ENCODE measurements at places on chromosomes 3 and 15.

GRCh38 chr15:82197733-82198594 lies 64.6 kb downstream of the EFL1 start:
- DNase-seq = peak; percentile 3

DNA sequence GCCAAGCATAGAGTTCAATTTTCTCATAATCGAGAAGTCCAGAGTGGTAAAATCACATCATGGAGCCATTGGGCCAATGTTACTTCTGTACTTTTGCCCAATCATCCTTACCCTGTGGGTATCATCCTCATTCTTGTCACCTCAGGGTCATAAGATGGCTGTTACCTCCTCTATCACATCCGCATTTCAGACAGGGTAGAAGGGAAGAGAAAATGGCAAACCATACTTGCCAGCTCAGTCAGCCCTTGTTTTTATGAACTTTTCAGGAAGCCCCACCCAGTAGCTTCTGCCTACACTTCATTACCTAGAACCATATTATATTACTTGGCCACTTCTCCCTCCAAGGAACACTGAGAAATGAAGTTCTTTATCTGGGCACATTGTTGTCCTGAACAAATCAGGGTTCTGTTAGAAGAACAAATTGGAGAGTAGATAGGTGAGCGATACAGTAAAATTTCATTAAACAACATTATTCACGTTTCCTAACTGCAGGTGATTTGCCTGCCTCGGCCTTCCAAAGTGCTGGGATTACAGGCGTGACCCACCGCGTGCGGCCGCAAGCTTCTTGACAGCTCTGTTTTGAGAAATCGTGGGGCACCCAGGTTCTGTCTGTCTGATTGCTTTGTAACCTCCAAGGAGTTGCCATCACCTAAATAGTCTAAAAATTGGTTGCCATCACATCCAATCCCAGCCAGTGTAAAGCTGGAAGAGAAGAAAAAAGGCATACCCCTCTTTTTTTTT lies 34.5 kb upstream of the RPN1 start:
- DNase-seq = no peak

GRCh38 chr3:194689493-194689944 lies 3.8 kb downstream of the FAM43A start:
- no peak for DNase-seq

DNA sequence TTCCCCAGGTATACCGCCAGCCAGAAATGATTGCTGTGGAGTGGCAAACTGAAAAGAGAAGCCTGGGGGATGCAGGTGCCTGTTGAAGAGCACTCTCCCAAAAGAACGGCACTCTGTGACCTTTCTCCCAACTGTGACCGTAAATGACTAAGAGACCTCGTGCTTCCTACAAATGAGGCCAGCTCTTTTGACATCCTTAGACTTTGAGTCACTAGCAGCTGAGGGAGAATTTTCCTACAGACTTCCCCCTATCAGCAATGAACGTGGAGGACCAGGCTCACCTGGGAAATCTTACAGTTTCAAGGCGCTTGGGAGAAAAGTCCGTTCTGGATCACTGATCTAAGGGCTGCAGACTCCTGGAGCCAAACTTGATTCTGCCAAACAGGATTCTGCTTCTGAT lies 8.6 kb downstream of the AQP9 start:
- DNase-seq = no peak

GRCh38 chr3:11230832-11231231 lies 41.4 kb upstream of the ATG7 start:
- DNase-seq = no peak

- DNase-seq = peak; percentile 85
Observed at GRCh38 chr15:75720787-75721479, 8.3 kb upstream of the CSPG4 start.

- no peak for DNase-seq
Observed at GRCh38 chr3:1442271-1442670, 349.4 kb downstream of the CNTN6 start.

DNA sequence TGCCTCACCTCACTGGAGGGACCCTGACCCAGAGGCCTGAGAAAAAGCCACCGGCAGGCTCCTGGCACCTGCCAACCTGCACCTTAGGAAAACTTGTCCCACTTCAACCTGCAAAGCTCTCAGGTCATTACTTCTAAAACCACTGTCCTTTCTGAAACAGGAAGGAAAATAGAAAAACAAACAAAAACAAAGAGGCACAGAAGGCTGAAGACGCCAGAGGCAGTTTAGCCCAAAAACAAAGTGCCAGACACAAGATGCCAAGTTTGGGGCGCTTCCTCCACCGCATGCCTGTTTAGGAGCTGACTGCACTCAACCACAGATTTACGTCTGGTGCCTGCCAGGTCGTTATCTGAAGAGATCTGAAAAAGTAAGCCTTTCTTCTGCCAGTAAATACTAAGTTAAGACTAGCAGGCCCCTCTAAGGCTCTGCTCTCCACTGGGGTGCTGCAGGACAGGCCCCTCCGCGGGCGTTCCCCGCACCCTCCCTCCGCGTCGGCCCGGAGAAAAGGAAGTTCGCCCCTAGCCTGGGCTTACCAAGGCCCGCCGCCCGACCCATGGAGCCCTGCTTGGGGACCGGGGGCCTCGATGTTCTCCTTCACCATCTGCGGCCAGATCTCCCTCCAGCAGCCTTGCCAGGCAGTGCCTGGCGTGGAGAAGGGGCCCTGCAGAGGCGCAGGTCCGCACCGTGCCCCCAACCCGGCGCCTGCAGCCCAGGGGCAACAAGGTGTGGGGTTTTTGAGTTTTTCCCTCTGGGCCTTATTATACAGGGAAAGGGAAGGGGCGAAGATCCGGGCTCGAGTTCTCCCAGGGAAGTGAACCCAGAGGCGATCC lies 1.3 kb downstream of the GOLGA8A start:
- no peak for DNase-seq

- DNase-seq = no peak
Observed at GRCh38 chr3:81753416-81754027, 7.9 kb downstream of the GBE1 start.

DNA sequence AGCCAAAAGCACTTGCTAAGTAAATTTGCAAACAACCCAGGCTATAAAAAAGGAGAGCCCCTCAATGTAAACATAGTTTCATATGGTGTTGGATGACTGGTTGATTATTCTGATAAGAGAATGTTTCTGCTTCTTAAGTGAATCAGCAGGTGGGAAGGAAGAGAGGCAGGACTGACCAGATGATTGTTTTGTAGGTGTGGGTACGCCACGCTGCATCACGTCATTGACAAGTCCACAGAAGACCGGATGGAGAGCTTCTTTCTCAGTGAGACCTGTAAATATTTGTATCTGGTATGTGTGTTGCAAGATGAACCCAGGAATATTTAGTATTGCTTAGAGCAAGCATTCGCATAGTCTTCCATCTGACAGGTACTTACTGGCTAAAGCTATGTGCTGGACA lies 23.4 kb downstream of the EDEM1 start:
- DNase-seq = no peak

GRCh38 chr3:103965764-103966163 lies 1400.9 kb upstream of the ALCAM start:
- DNase-seq = no peak

DNA sequence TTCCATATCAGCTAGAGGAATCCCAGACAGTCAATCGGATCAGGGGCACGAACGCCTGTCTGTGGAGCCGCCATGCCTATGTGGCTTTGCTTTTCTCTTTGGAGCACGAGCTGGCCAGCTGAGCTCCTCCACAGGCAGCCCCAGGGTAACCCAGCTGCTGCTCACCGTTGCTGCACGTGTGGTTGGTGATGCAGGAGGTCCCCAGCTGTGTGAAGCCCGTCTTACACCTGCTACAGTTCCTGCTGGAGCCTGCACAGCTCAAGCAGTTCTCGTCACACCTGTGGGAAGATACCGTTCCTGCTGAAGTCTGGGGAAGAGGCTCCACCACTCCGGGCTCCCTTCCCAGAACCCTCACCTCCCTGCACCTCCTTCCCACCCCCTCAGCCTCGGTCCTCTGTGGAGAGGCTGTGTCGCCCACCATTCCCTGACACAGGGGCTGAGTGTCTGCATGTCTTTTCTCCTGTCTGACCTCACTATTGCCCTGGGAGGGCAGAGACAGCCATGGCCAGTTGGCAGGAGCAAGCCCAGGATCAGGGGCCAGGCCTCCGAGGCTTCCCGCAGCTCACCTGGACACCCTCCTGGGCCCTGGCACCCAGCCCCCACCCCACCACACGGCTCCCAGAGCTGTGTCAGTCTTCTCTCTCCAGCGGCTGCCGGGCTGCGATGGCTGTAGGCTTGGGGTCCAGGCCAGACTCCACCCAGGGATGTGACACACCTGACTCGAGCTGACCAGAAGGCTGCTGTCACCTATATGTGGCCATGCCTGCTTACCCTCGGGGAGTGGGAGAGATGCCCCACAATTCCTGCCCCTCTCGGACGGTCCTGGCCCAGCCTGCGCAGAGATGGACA lies 12.2 kb upstream of the SNRPA1 start:
- peak; percentile 68 for DNase-seq

- no peak for DNase-seq
Observed at GRCh38 chr3:100810671-100811070, 101.4 kb downstream of the TFG start.

- no peak for DNase-seq
Observed at GRCh38 chr3:169914321-169914720, 2.9 kb downstream of the SAMD7 start.

- no peak for DNase-seq
Observed at GRCh38 chr3:73604451-73604850, 20.3 kb downstream of the PDZRN3 start.

DNA sequence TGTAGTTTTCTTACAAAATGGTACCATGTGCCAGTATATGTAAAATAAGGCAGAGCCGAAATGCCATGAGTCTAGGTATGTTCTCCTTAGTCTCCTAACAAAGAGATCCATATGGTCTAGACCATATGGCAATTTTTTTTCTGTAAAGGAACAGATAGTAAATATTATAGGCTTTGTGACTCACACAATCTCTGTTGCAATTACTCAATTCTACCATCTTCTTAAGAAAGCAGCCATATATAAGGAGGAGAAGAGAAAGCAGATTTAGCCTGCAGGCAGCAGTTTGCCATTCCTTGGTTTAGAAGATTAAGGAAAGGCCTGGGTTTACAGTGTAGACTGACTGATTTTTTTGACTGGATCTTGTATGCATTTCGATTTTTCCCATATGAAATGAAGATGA lies 16.3 kb upstream of the BBX start:
- no peak for DNase-seq

DNA sequence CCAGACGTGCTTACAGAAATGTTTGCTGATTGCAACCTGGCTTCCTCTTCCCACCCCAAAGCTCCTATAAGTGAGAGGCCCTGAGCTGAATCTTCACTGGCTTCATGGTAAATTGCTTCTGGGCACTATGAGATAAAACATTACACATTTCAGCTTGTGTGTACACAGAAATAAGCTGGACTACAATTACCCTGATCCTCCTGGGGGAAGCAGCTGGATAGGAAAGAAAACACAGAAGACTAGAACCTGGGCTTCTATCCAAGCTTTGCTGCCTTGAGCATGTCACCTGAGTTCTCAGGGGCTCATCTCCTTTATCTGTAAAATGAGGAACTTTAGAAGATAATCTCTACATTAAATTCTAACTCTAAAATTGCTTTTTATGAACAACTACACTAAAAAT lies 40.3 kb downstream of the THBS1 start:
- peak; percentile 43 for DNase-seq

- no peak for DNase-seq
Observed at GRCh38 chr3:64392001-64392400, 166.7 kb upstream of the PRICKLE2 start.

DNA sequence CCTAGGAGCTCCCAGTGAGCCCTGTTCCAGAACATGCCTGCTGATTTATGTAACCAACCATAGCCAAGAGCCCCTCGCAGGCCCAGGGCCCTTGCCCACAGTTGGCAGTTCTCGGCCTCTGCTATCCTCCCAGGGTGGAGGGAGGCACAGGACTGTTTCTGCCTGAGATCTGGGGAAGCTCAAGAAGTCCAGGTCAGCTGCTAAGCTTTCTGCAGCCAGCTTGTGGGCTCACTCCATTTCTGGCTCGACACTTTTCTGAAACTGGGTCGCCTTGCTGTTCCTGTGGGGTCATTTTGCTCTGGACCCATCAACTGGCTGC lies 72.5 kb upstream of the HERC1 start:
- no peak for DNase-seq

- DNase-seq = no peak
Observed at GRCh38 chr3:37787153-37787867, 74.4 kb upstream of the CTDSPL start.

GRCh38 chr3:22361521-22361920 lies 610.5 kb upstream of the ZNF385D start:
- no peak for DNase-seq

DNA sequence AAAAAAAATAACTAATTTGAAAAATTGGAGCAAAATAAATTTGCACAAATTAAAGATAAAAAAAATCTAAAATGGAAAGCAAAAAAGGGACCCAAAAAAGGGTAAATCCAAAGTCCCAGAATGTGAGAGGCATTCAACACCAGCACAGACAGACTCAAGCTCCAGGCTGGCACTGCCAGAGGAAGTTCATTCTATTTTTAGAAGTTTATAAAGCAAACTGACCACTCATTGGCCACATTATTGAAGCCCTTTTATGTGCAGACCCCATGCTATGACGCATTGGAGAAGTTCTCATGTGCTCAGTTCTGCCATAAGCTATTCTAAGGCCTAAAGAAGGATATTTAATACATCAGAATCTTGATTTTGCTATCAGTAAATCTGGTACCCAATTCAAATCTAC lies 17.6 kb upstream of the BOC start:
- no peak for DNase-seq

GRCh38 chr15:25185791-25186190 lies 231.0 kb downstream of the SNRPN start:
- no peak for DNase-seq

DNA sequence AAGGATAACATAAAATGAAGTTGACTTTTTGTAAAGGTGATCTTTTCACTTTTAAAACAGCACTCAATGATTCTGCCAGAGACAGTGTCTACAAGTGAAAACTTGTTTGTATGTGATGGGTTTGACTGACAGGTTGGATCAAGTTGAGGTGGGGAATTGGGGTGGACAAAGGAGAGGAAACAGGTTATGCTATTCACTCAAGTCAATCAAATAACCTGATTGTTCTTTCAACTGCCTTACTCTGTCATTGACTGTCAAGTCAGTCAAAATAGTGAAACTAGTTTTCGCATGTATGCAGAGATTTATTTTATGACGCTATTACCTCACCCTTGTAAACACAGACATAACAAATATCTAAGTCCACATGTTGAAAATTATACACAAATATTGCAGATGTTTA lies 187.7 kb downstream of the ROBO2 start:
- no peak for DNase-seq
